ENCODE measurements at places on chromosomes 16 and 17.

- no peak for DNase-seq
Measured at GRCh38 chr17:49471769-49472168, 23.3 kb upstream of the NGFR start.

DNA sequence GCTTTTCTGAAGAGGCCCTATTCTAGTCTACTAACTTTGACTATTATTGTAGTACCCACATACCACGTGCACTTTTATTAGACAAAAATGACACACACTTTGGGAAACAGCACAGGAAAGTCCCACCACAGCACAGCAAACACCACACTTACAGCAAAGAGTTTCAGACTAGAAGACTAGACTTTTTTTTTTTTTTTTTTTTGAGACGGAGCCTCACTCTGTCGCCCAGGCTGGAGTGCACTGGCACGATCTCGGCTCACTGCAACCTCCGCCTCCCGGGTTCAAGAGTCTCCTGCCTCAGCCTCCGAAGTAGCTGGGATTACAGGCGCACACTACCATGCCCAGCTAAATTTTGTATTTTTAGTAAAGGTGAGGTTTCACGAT lies 20.1 kb downstream of the YWHAE start:
- DNase-seq: no peak

DNA sequence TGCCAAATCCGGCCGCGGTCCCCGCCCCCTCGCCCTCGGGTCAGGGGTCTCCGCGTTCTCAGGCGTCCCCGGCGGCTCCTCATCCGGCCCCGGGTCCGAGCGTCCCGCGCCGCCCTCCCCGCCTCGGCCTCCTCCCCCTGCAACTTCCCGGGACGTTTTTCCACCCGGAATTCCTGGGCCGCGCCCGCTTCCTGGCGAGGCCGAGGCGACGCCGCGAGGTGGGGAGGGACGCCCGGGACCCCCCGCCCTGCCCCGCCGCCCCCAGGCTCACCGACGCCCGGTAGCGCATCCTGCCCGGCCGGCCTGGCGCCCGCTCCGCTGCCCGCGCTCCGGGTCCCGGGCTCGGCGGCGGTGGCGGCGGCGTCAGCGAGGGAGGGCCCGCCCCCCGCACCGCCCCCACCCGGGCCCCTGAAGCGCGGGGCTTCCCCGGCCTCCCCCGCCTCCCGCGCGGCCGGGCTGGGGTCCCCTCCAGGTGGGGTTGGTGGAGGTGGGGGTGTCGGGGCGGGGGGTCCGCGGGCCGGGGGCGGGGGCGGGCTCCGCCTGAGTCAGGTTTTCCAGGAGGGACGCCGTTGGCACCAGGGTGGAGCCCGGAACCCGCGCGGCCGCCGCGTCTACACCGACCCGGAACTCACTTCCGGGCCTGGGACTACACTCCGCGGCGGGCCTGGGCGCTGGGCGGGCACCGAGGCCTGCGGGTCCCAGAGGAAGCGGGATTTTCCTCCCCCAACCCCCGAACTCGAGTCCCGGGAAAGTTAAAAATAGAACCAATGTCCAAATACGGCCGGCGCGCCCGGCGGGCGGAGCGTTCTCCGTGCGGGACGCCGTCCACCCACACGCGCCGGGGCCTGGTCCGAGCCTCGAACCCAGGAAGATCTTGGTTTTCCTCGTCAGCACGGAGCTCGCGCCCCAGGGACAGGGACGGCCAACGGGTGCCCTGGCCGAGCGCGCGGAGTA lies 6.8 kb downstream of the MYO1C start:
- peak; percentile 58 for DNase-seq

DNA sequence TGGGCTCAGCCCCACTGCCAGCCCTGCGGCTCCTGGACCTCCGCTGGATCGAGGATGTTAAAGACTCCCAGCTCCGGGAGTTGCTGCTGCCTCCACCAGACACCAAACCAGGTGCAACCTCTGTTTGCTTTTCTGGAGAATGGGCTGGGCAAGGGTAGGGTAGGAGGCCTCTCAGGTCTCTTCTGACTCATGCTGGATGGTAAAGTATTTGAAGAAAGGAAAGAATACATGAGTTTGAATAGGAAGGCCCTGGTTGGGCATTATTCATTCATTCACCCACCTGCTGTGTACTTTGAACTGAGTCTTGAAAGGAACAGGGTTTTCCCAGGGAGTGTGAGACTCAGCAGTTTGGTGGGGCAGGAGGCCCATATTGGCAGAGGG lies 6.5 kb upstream of the ORAI3 start:
- no peak for DNase-seq

DNA sequence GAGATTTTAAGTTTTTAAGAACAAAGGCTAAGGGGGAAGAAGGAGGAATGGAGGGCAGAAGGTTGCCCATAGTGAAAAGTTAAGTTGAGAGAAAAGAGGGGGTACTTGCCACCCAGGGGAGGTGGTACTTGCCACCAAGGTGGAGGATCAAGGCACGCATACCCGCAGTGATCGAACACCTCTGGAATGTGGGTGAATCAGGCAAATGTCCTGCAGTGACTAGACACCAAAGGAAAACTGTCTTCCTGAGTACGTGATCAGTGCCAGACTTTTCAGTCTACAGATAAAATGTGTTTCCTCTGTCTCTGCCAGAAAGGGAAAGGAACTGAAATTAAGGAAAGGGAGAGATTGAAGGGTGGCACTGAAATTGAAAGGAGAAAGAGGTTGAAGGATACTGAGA lies 2285.3 kb downstream of the TP53TG3F start:
- DNase-seq: no peak

DNA sequence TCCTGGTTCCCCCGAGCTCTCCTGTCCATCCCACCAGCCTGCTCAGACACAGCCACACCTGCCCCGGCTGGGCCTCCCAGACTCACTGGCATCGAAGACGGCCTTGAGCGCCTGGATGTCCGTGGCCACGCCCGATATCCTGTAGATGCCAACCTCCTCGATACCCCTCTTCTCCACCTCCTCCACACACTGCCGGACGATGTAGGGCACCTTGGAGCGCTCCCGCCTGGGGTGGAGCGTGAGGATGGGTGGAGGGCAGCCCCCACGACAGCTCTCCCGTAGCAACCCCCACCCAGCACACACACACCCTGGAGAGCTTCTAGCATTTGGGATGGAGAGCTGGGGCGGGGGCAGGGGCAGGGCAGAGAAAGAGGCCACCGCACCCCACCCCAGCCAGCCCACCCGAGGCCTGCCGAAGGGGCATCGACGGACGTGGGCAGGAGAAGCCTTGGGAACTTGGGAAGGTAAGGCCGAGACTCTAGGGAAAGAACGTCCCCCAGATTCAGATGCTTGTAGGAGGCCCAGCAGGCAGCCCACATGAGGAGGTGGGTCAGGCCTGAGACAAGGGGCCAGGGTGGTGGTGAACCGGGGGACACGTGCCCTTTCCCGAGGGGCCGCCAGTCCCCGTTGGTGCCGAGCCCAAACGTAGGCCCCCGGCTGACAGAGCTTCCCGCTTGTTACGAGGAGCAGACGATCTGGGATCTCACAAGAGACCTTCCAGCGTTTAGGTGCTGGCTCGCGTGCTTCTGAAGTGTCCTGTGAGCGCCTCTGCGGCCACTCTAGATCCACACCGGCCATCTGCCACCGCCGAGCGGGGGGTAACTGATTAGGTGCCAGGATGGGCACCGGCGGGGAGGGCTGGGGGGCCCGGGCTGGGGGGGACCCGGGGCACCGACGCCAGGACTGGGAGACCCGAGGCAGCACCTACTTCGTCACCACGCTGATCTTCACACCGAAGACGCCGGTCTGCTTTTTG lies 15.1 kb downstream of the TIMM22 start:
- no peak for DNase-seq

- DNase-seq: no peak
Measured at GRCh38 chr16:4060823-4061222, 55.4 kb downstream of the ADCY9 start.

DNA sequence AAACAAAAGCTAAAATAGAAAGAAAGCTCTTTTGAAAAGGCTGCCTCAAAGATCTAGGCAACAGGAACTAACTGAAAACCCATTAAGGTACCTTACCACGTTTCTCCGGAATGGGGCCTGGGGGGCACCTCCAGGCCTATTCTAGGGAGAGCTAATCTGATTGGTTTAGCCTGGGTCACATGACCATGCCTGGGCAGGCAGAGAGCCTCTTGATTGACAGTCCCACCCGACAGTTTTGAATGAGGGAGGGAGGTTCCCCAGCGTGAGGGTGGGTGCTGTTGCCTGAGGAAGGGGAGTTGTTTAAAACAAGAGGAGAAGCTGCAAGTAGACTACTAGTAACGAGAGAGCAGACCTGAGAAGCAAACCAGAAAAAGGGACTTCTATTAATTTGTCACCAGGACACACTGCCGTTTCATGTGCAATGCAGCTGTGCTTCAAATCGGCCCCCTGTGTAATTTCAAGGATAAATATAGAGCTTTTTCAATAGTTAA lies 143.4 kb upstream of the HS3ST2 start:
- no peak for DNase-seq

DNA sequence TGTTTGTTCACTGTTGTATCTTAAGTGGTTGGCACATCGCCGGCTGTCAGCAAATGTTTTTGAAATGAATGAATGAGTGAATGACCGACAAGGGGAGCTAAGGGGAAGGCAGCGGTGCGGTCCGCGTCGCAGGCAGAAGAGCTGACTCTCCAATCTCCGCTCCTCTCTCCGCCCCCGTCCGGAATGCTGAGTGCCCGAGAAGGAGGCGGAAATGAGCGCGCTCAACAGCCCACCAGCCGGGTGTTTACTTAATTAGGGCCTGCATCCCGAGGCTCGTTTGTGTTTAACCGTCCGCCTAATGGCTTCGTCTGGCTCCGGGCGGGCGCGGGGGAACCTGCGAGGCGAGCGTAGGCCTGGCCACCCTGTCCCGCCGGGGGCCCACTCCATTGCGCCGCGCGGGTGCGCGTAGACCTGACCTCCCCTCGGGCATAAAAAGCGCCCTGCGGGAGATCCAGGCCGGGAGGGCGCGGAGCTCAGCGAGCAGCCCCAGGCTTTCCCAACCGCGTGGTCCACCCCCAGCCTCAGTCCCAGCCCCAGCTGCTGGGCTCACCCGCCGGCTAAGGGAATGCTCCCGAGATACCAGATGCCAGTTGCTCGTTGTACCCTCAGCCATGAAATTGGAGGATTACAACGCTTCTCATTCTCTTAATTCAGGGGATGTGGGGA lies 2.5 kb upstream of the CDH3 start:
- DNase-seq: no peak

Data from activated effector memory CD4-positive, alpha-beta T cell treated with Interleukin-2 at 50 U/mL for 16 hours (primary cell).